Caki2 (cell line): ENCODE measurements at places on chromosomes 6 and 20. TPM values are rescaled to one million over a fixed set of nuclear protein-coding genes. Genes with fewer than 3 reads are reported as not detected.

IL20RA gene
- not detected in 2 replicates for total RNA-seq

DAAM2 gene
- total RNA-seq: not detected in 2 replicates

DEFB124 gene
- not detected in 2 replicates for total RNA-seq

C2 gene
- total RNA-seq: 3.2 and 7.7 TPM in 2 replicates

PPDPF gene
- total RNA-seq: 35.9 and 103 TPM in 2 replicates

NR2E1 gene
- total RNA-seq: not detected in 2 replicates

PRDM13 gene
- 1.9 and 2.6 TPM in 2 replicates for total RNA-seq

XKR7 gene
- total RNA-seq: 8.1 and 9.7 TPM in 2 replicates

ANKRD60 gene
- total RNA-seq: not detected in 2 replicates

C20orf202 gene
- total RNA-seq: not detected in 2 replicates

CNKSR3 gene
- 23.0 and 27.7 TPM in 2 replicates for total RNA-seq

DNA sequence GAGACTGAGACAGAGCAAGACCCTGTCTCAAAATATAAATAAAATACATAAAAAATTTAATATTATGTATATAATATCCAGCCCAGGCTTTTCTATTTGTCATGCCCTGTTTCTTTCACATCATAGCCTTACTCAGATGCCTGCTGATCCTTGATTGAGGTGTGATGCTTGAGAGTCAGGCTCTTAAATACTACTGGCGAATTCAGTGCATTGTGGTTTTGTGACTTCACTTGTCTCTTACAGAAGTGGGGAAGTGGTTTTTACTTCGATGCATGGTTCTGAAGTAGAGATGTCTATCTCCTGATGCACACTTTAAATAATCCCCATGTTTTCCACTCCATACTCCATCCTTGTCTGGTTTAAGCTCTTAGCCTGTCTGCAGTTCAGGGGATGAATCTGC, 29.1 kb downstream of the ASXL1 start:
- no peak for DNase-seq

DNA sequence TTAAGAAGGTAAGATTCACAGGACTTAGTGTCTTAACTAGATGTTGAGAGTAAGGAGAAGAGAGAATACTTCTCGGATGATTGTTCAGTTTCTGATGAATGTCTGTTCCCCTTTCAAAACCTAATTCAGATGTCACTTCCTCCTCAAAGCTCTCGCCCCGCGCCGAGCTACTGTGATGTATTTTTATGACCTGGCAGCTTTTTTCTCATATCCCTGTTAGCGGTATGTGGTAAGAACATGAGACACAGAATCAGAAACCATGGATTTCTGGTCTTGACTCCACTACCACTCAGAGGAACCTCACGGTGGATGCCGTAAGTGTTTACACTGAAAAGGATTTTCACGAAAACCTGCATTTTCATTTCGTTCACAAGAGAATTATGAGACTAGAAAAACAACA, 48.4 kb downstream of the CEP43 start:
- no peak for DNase-seq

GRCh38 chr20:25539742-25540672, 45.3 kb downstream of the NINL start:
- DNase-seq: peak; percentile 41

- DNase-seq: no peak
These were observed 15.1 kb downstream of the NHSL1 start for GRCh38 chr6:138484018-138484731.

- no peak for DNase-seq
These were observed 89.4 kb downstream of the RTN4IP1 start for GRCh38 chr6:106539936-106540335.

DNA sequence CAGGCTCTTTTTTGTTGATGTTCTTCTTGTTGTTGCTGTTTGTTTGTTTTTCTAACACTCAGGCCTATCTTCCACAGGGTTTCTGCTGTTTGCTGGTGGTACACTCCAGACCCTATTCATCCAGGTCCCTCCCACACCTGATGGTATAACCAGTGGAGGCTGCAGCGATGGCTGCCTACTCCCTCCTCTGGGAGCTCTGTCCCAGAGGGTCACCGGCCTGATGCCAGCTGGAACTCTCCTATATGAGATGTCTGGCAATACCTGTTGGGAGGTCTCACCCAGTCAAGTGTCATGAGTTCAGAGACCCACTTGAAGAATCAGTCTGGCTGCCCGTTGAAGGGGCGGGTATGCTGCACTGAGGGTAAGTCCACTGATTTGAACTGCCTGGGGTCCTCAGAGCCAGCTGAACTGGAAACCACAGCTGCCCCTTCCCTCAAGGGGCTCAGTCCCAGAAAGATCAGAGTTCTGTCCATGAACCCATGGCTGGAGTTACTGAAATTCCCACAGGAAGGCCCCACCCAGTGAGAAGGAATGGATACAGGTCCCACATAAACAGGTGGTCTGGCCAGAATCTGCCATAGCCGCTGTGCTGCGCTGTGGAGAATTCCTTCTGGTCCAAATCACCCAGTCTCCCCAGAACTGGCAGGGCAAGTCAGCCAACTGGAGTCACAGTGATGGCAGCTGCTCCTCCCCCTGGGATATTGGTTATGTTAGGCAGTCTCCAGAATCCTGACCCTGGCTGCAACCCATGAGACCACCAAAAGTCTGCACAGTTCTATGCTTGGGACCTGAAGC, 664.4 kb downstream of the FRK start:
- no peak for DNase-seq

DNA sequence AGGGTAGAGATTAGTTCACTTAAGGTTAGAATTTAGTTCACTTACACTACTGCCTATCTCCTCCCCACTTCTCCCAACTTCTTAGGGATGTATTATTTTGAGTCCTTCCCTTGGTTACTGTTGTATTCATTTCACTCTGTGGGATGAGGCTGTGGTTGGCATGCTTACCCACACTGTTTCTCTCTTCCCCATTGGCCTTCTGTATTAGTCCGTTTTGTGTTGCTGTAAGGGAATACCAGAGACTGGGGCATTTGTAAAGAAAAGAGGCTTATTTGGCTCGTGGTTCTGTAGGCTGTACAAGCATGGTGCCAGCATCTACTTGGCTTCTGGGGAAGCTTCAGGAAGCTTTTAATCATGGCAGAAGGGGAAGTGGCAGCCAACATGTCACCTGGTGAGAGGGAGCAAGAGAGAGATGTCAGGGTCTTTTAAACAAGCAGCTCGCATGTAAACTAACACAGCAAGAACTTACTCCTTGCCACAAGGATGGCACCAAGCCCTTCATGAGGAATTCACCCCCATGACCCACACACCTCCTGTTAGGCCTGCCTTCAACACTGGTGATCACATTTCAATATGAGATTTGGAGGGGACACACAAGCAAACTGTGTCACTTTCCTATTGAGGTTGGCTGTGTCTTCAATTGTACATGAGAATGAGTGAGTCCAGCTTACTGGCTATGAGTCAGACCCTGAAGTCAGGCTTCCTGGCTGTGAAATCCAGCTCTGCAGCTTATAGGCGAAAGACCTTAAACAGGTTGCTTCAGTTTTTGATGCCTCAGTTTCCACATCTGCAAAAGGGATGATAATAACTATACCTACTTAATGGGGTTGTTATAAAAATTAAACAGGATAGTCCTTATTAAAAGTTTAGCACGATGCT, 53.3 kb downstream of the SYNDIG1 start:
- DNase-seq: no peak

DNA sequence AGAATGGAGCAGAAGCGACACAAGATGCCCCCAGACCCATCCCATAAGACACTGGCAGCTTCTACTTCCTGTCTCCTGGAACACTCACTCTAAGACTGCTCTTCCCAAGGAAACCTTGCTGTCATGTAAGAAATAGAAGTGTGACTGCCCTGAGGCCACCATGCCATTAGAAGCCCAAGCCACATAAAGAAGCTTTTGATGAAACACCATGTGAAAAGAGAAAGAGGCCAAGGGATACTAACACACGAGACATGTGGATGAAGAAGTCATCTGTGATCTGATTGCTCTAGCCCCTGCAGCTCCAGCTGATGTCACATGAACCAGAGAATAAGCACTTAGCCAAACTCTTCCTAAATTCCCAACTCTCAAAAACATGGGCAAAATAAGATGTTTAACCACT, 117.9 kb upstream of the PCSK2 start:
- no peak for DNase-seq

DNA sequence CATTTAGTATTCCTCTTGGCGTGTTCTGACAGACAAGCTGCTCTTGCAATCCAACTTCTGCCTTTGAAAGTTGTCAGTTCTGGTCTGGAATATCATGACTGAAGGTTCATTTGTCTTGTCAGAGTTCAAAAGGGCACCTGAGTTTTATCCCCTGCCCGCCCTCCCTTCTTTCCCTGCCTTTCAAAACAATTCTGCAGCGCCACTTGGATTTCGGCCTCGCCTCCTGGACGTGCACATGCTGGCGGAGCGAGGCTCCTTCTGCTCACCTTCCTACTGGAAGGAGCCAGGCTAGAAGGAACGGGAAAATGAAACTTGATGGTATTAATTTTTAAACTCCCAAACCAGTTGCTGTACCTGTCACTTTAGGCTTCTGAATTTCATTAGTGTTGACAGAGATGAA, 55.7 kb upstream of the HDGFL1 start:
- no peak for DNase-seq

GRCh38 chr6:115667478-115668026, 393.1 kb downstream of the FRK start:
- DNase-seq: no peak

GRCh38 chr6:135021310-135022049, 33.1 kb downstream of the HBS1L start:
- DNase-seq: no peak

- DNase-seq: peak; percentile 74
These were observed 36.9 kb downstream of the UTRN start for GRCh38 chr6:144321839-144322591.

GRCh38 chr6:2581611-2582010, 169.1 kb downstream of the MYLK4 start:
- DNase-seq: no peak

DNA sequence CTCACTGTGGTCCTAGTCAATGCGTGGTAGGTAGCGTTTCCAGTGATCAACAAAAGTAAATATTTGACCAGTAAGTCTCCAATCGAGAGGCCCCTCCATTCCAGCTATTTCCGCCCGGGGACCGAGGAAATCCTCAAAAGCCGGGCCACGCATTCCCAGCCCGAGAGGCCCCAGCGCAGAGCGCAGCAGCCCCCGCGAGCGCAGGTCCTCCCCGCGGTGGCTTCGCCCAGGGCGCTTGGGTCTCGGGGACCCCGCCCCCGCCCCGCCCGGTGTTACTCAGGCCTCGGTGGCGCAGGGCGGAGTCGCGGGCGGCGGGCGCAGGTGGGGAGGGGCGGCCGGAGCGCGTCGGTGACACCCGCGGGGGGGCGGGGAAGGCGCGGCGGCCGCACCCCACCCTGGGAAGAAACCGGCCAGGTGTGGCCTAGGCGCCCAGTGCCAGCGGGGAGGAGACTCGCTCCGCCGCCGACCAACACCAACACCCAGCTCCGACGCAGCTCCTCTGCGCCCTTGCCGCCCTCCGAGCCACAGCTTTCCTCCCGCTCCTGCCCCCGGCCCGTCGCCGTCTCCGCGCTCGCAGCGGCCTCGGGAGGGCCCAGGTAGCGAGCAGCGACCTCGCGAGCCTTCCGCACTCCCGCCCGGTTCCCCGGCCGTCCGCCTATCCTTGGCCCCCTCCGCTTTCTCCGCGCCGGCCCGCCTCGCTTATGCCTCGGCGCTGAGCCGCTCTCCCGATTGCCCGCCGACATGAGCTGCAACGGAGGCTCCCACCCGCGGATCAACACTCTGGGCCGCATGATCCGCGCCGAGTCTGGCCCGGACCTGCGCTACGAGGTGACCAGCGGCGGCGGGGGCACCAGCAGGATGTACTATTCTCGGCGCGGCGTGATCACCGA, at the start of gene DSP:
Gene DSP, plus strand, starts transcription at position 497 of the 890 bp plus-strand sequence. Its CDS starts 245 bp downstream, at position 742.
- peak; percentile 76 for DNase-seq

DNA sequence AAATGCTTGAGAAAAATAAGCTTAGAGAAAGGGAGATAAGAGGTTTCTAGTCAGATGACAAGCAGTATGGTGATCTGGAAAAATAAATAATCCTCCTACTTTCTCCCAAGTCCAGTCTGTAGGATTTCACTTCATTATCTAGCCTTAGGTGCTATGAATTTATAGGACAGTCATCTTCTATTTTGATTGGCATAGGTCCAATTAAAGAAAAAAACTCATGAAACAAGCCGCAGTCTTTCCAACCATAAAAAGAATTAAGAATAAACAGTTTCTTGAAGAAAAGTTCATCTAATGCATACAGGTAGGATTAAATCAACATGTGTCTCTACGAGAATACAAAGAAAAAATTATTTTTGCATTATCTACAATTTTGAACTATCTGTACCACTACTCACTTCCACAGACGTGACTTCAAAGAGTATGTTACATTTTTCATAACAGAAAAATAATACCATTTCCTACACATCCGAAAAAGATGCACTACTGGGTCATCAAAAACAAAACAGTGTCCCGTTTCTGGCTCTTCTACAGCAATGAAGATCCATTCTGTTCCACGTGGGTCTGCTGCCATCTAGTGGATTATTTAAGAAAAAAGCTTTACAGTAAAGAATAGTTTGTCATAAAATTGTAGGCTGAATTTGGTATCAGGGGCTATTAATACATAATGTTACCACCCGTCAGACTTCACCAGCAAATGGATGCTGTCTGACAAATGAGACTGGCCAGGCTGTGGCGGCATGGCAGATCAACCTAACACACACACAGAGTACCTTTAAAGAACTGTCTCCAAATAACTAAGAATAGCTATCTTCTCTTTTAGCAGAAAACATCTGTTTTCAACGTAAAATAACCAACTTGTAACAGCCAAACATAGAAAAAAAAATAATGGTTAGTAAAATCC, 28.9 kb downstream of the STX7 start:
- DNase-seq: peak; percentile 45

DNA sequence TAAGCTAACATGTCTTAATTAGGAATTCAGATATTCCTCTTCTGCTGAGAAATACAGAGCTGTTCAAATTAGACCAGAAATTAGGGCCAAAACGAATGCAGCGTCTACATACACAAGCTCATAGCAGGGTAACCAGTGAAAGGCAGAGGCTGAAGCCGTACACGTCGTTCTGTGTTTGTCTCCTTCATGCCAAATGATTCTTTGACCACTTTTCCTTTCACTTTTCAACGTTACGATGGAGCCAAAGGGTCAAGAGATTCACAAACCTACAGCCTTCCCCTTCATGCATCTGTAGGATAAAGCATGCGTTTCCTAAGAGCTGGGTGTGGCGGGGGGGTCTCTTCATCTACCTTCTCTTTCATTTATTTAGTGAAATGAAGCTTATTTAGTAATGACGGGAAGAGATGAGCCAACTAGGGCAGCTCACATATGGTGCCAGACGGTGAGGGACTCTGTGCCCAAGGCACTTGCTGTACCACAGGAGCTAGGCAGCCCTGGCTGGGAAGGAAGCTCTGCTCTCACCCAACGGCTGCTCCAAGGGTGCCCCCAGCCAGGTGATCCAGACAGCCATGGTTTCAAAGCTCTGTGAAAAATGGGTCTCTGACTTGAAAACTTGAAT, 178.0 kb downstream of the ATXN1 start:
- DNase-seq: no peak

GRCh38 chr6:30781743-30782424, 37.5 kb upstream of the IER3 start:
- peak; percentile 93 for DNase-seq

GRCh38 chr20:53527196-53527595, 66.4 kb downstream of the ZNF217 start:
- no peak for DNase-seq

- DNase-seq: no peak
These were observed 60.6 kb downstream of the TOX2 start for GRCh38 chr20:43975096-43975768.

- DNase-seq: peak; percentile 62
These were observed 51.0 kb downstream of the SSR1 start for GRCh38 chr6:7261852-7262461.

GRCh38 chr20:14829906-14830305, 492.5 kb upstream of the FLRT3 start:
- no peak for DNase-seq
